ENCODE measurements at places on chromosomes 2 and 18. TPM values are rescaled to one million over a fixed set of nuclear protein-coding genes. Genes with fewer than 3 reads are reported as not detected.
A peak's percentile ranks its signal among the peaks of the same experiment; 100 is the strongest.

ACVR1C gene
- total RNA-seq: not detected

GRCh38 chr2:204072443-204073324, 136.1 kb downstream of the ICOS start:
- no peak for DNase-seq

ADCYAP1 gene
- total RNA-seq: 5.0 TPM

DNA sequence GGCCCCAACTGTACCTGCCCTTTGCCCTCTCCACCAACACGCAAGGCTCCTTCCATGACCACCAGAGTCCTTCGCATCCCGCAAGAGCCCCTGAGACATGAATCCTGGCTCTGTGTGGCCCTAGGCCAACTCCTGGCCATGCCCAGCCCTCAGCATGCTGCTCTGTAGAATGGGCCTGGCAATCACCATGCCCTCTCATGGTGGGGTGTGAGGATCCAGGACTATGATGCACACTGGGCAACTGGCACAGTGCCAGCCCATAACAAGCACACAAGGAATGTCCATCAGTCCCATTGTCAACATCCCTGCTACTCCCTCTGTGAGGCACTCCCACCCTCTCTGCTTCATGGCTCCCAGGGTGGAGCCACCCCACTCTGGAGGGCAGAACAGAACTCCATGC, 44.7 kb downstream of the FER1L5 start:
- DNase-seq: no peak

GRCh38 chr2:11681722-11682589, 12.0 kb upstream of the NTSR2 start:
- peak; percentile 67 for DNase-seq

- DNase-seq: no peak
Observed at GRCh38 chr2:158647436-158648231, 147.5 kb upstream of the DAPL1 start.

DNA sequence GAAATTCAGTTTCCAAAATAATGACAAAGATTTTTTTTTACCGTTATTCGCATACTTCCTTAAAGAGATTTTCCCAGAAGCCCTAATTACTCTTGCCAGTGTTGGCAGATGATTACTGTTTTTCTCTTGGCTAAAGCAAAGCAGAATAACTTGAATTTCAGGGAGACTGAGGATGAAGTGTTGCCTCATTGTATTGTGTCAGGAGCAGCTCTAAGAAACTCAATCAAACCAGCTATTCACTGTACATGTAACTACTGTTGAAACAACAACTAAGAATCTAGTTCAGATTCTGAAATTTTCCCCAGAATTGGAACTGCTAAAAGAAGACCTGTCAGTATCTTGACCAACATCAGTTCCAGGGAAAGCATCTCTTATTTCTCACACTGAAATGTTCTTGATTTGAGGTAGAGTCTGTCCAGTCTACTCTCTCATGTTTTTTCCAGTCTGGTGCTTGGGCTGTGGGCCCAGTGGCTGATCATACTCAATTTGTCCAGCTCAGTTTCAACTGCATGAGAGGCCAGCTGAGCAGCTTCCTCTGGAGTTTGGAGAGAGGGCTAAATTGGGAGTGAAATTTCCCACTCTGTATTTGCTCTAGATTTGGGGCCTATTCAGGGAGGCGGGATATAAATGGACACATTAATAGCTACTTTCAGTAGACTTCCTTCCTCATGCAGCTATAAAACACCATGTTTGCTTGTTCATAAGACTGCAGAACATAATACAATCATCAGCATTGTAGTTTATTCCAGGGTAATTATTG, 78.5 kb downstream of the PPP1R1C start:
- peak; percentile 39 for DNase-seq

DNA sequence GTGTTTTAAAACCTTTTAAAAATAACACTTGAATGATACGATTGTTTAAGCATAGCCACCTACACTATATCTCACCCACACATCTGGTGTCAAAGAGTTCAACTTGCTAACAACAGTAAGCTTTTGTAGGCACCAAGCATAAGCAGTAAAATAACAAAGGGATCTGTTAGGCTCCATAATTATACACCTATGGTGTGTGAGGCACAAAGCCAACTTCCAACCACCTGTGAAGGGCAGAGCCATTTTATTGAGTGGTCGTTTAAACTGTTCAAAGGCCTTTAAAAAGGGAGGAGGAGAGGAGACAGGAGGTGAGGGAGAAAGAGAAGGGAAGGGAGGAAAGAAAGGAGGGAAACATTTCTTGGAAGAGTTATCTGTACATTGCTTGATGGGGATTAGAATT, 27.9 kb downstream of the NEMP2 start:
- DNase-seq: no peak

DNA sequence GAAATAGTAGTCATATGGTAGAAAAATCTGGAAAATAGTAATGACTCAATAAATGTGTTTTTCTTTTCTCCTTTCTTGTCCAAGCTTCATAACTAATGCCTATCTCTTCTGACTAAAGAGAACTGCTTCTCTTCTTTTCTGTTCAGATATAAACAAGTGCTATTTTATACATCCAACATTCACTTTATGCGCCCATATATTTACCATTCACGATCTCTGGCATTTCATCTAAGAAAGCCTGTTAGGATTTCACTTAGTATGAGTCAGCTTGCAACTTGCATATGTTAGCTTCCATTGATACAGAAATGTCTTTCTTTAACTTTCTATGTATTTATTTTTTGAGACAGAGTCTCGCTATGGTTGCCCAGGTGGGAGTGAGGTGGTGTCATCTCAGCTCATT, 224.9 kb downstream of the VAPA start:
- no peak for DNase-seq

DNA sequence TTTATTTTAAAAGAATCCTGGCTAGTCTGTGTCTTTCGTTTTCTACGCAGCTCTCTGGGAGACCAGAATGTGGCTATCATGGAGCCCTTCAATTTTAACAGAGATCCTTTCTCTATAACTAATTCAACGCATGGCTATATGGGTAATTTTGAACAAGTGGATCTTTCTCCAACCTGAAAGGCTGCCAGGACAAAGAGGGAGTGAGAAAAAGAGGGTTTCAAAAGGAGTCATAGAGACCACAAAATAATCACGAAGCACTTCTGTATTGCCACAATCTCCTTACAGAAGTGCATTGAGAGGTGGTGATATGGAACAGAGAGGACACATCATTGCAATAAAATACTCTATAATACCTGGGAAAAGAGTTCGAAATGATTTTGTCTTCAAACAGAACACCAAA, 21.7 kb upstream of the CDH2 start:
- DNase-seq: no peak

- peak; percentile 64 for DNase-seq
Observed at GRCh38 chr18:25896178-25896780, 194.1 kb downstream of the SS18 start.

DNA sequence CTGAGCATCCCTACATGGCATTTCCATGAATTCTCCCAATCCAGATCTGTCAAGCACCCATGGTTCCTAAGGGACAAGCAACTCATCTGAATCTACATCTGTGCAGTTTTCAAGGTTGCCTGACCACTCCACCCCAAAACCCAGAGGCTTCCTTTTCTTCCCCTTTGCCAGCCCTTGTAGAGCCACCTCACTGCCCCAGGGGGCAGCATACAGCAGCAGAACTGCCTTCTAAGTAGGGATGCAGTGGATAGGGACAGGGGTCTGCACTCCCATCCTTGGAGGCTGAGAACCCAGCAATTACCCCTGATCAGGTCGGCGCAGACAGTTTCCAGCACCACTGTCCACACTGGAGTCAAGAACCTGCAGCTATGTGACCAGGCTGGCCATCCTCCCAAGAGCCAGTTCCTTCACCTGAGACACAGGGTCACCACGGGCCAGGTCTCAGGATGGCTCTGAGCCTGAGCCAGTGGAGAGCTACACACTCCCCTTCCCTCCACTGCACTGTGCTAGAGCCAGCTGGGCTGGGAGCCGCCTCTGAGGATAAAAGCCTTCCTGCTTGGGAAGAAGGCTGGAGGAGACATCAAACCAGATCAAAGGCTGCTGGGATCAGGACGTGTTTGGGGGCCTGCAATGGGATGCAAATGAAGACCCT, 283.1 kb downstream of the CELF4 start:
- no peak for DNase-seq

DNA sequence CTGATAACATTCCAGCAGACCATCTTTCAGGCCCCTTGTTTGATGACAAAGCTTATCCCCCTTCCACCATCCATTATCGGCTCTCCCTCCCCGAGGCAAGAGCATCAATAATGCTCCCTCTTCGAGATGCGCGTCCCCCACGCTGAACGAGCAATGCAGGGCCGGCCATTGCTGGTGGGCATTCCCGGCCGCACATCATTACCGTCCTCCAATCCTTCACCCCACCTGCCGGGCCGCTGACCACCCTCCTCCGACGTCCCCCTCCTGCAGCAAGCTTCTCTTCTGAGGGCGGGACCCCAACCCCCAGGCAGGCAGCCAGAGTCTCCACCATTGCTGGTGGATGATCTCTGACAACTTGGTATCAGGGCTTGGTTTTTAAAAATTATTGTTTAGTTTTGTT, 208.6 kb downstream of the SMAD2 start:
- no peak for DNase-seq

DNA sequence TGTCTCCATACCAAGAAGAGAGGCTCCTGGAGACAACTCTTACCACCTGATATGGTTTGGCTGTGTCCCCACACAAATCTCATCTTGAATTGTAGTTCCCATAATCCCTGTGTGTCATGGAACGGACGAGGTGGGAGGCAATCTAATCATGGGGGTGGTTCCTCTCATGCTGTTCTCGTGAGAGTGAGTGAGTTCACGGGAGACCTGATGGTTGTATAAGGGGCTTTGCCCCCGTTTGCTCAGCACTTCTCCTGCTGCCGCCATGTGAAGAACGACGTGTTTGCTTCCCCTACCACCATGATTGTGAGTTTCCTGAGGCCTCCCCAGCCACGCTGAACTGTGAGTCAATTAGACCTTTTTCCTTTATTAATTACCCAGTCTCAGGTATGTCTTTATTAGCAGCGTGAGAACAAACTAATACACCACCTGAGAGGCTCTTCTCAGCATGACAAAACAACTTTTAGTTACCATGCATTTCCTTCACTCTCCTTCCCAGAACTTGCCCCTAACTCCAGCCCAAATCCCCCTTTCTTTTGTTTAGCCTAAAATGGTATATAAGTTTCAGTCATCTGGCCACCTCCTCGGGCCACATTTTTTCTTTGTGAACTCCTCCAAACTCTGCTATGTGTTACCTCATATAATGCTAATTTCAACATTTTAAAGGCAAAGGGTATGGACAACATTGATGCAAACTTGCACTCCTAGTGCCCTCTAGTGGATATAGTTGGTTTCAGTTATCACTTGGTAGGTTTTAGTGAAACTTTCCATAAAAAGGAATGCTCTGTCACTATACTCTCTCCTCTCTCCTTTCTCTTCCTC, 58.6 kb upstream of the SLC25A52 start:
- DNase-seq: peak; percentile 50

NTSR2 gene
- total RNA-seq: not detected

DNA sequence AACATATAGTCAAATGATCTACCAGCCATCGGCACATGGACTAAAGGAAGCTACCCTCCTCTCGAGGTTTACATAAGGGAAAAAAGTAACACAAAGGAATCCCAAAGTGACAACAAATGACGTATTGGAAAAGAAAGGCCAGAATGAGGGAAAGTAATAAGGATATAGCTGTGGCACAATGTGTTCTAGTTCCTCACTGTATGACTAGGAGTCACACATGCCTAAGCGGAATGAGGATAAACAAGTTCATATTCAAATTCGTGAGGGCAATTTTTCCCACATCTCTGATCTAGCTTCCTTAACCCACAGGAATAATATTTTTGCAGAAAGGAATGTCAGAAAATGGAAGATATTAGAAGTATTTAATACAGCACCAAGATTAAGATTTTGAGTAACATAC, 162.3 kb upstream of the PID1 start:
- no peak for DNase-seq

DYSF gene
- 0.18 TPM for total RNA-seq

DAW1 gene
- not detected for total RNA-seq

GRCh38 chr2:47208852-47209606, 53.9 kb upstream of the STPG4 start:
- no peak for DNase-seq

DNA sequence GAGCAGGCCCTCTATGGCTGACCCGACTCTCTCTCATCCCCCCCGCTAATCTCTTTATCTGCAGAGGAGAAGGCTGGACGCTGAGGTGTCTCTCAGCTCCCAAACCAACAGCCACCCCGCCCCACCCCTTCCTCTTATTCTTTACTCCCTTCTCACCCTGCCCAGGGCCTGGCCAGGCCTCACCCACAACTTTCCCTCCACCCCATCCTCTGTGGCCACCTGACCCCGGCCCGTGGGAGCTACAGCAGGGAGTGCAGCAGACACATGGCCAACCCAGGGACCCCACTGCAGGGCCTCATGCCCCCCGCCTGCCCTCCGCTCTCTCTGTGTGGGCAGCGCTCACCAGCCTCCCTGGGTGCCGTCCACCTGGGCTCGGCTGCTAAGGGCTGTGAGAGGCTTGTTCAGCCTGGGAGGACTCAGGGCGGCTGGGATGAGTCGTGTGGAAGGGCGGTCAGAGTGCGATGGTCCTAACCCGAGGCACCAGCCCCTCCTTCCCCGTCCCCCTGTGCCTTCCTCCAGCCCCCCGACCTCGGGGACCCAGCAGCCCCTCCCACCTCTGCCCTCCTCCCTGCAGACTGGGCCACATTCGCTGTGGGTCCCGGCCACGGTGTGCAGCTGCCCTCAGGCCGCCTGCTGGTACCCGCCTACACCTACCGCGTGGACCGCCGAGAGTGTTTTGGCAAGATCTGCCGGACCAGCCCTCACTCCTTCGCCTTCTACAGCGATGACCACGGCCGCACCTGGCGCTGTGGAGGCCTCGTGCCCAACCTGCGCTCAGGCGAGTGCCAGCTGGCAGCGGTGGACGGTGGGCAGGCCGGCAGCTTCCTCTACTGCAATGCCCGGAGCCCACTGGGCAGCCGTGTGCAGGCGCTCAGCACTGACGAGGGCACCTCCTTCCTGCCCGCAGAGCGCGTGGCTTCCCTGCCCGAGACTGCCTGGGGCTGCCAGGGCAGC, 6.8 kb downstream of the NEU4 start:
- DNase-seq: no peak

- no peak for DNase-seq
Observed at GRCh38 chr18:69985239-69985638, 37.6 kb upstream of the CD226 start.

DNA sequence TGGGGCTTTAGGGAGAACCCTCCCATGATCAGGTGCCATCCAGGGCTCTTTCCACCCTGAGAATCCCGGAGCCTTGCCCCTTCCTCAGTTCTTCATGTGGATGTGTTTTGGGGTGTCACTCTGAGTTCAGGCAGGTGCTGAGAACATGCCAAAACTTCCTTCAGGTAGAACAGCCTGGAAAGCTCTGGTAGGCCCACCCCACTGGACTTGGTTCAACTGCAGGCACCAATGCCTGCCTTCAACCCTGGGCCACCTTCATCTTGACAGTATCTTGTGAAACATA, 85.8 kb downstream of the EPAS1 start:
- DNase-seq: no peak

- DNase-seq: no peak
Observed at GRCh38 chr18:63141778-63142176, 177.8 kb downstream of the BCL2 start.

- no peak for DNase-seq
Observed at GRCh38 chr2:200509235-200509611, 645 bp downstream of the KCTD18 start.
